ENCODE measurements at places on chromosomes 6 and 20.

GRCh38 chr6:25599516-25600085 is 52.4 kb upstream of the SCGN start:
- DNase-seq, result no peak

GRCh38 chr6:147392917-147393625 is 115.4 kb upstream of the SAMD5 start:
- DNase-seq, result no peak

DNA sequence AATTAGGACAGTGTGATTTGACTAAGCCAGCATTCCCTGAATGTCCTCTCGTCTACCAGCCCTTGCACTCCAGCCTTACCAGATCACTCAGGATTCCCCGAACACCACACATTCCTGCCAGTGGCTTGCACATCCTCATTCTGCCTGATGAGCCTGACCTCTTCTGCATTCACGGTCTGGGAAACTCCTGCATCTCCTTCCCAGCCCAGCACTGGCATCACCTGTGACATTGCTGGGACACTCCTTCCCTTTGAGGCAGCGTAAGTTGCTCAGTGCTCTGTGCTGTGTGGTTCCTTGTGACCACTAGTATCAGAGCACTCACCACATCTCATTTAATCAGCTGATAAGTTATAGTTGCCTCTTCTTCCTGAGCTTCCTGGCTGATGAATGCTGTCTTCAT is 17.3 kb downstream of the NCOA7 start:
- no peak for DNase-seq

- no peak for DNase-seq
Observed at GRCh38 chr6:33589392-33589730, 9.3 kb upstream of the BAK1 start.

DNA sequence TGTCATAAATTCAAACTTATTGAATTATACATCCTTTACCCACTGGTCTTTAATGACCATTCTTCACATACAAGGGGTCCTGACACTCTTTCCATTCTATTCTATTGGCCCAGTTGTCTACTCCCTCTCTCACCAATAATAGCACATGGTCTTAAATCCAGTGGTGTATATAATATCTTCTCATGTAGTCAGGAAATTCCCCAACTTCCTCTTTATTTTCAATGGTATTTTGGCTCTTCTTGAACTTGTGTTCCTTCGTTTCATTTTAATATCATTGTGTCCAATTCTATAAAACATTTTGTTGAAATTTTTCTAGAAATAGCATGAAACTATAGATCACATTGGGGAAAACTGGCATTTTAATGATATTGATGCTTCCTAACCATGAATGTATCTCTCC is 36.8 kb downstream of the PSMB9 start:
- DNase-seq, result no peak

GRCh38 chr6:37077905-37078296 is 72.4 kb downstream of the FGD2 start:
- peak; percentile 92 for DNase-seq

DNA sequence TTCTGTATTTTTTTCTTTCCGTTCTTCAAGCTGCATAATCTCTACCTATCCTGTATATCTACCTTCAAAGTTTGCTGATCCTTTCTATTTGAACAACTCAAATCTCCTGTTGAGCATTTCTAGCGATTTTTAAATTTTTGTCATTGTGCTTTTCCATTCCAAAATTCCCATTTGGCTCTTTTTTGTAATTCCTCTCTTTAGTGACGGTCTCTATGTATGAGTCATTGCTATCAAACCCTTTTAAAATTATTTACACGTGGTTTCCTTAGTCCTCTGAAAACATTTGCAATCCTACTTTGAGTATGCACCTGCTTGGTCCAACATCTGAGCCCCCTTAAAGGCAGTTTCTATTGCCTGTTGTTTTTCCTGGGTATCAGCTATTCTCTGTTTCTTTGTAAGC is 100.5 kb upstream of the FOXC1 start:
- no peak for DNase-seq

DNA sequence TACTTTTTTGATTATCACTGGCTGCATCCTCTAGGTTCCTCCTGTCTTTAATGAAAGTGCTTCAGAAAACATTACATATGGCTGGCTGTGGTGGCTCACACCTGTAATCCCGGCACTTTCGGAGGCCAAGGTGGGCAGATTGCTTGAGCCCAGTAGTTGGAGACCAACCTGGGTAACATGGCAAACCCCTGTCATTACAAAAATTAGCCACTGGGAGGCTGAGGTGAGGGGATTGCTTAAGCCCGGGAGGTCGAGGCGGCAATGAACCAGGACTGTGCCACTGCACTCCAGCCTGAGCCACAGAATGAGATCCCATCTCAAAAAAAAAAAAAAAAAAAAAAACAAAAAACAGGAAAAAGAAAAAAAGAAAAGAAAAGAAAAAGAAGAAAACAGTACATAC is 35.3 kb downstream of the BEND3 start:
- DNase-seq, result peak; percentile 41

GRCh38 chr6:149131891-149132290 is 185.6 kb upstream of the TAB2 start:
- DNase-seq, result no peak

- DNase-seq, result no peak
Observed at GRCh38 chr6:20319520-20320357, 81.9 kb upstream of the E2F3 start.

DNA sequence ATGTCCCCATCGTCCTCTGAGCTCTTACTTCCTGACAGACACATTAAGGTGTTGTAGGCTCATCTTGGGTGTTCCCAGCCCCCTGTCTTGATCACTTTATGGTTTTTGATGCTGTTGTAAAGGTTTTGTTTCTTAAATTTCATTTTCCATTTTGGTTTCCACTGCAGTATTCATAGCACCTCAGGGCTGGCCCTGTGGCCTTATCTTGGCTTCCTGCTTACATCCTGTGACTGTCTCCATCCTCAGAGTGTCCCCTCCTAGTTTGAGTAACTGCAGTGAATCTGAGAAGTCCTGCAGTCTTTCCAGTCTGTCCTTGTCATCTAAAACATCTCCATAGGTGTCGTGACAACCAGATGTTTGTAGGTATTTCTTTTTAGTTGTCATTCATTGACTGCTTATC is 50.9 kb downstream of the JARID2 start:
- DNase-seq, result no peak

GRCh38 chr6:18820725-18821124 is 433.6 kb downstream of the RNF144B start:
- no peak for DNase-seq

DNA sequence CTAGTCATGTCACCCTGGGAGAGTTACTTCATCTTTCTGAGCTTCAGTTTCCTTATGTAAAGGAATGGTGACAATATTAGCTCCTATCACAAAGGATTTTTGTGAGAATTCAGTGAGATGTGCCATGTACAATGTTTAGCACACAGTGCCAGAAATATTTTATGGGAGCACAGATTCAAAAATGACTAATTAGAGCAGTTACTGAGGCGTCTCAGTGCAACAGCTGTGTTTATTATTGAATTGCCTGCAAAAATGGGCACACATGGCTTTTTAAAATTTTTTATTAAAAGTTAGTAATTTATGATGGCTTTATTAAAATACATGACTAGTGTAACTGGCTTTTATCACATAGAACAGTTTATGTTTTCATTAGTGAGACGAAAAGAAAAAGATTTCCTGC is 134.3 kb upstream of the AHI1 start:
- no peak for DNase-seq

DNA sequence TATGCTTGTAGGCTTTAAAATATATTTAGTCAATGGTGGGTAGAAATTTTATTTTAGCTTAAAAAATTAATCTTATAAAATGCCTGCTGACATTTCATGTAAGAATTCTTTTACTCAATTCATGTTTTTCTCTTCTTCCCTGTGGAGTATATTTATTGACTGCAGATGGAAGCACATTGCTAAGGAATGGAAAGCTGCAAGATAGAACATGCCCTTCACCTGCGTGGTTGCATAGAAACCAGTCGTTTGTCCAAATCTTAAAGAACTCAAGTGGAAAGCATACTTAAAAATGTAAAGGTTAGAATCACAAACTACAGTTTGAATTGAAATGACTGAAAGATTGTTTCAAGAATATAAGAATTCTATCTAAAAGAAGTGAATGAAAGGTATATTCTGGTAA is 30.7 kb downstream of the C6orf163 start:
- DNase-seq, result no peak

GRCh38 chr6:91486200-91486599 is 899.3 kb upstream of the MAP3K7 start:
- DNase-seq, result no peak

DNA sequence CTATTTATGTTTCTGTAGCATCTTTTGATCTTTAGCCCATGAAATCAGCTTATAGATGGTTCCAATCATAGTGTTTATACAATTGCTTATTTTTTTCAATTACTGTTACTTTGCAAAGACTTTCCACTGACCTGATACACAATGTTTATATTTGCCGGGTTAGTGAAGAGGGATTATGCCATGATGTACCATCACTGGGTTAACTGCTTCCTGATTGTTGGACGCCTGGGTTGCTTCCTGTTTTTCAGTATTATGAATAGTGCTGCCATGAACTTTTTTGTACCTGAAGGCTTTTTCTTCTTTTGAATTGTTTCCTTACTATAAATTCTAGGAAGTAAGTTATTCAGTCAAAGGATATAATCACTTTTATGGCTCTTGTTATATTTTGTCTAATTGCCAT is 6.9 kb downstream of the MANBAL start:
- DNase-seq, result no peak

GRCh38 chr20:44135012-44135412 is 52.0 kb downstream of the JPH2 start:
- no peak for DNase-seq

DNA sequence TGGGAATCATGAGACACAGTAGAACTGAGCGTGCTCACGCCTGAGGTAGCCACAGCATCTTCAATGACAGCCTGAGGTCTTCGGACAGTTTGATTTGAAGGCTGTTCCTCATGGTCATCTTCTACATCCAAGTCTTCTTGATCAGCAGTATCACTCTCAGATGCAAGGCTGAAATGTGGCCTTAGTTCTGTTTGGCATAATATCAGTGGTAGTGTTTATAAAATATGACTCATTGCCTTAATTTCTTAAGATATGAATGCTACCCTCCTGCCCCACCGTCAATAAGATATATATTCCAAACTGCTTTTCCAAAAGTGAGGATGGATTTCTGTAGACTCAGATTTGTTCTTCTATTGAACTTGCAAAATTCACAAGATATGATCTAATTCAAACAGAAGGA is 17.5 kb upstream of the MAP7 start:
- DNase-seq, result no peak

DNA sequence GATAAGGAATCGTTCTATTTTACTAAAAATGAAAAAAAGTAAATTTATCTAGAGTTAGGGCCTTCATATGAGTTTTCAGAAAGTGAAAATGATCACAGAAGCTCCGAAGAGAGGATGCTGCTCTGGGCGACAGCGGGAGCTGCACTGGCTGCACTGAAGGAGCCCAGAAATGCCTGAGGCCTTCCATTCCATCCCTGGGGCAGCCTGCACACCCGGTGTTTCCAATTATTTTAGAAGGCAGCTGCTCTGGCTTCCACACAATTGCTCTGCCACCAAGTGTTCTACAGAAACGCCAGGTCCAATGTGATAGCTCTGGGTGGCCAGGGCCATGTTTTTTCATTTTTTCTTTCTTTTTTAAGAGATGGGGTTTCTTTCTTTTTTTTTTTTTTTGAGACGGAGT is 3.6 kb downstream of the DTNBP1 start:
- DNase-seq, result no peak

DNA sequence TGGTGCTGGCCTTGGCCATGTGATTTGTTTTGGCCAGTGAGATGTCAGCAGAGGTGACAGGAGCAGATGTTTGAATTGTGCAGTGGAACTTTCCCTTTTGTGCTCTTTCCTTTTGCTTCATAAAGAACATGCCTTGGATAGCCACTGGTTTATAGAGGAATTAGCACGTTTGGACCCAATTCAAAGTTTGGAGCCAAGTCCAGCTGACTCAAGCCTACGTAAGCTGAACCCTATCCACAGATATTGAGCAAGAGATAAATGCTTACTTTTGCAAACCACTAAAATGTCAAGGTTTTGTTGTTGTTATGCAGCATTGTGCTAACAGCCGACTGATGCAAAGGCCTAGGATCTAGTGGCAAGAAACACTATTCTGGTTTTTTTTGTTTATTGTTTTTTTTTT is 230.9 kb upstream of the CITED2 start:
- DNase-seq, result no peak

- no peak for DNase-seq
Observed at GRCh38 chr6:43835872-43836419, 65.9 kb downstream of the VEGFA start.

DNA sequence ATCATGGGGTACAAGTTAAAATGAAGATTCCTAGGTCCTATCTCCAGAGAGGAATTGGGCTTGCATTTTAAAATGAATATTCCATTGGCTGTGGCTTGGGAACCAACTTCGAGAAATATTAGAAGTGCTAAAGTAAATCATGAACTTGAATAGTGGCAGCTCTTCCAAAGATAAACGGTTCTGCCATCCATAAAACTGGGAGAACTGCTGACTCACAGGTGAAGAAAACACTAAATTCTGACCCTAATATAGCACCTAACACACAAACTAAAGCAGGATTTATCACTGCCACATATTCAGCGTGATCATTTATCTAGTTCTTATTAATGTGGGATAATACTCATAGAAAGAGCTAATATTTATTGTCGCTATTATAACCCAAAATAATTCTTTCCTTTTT is 508.1 kb upstream of the ID4 start:
- DNase-seq, result no peak

Measured in posterior cingulate gyrus (tissue), 11 donors.